ENCODE measurements at places on chromosomes 5 and 9.

DNA sequence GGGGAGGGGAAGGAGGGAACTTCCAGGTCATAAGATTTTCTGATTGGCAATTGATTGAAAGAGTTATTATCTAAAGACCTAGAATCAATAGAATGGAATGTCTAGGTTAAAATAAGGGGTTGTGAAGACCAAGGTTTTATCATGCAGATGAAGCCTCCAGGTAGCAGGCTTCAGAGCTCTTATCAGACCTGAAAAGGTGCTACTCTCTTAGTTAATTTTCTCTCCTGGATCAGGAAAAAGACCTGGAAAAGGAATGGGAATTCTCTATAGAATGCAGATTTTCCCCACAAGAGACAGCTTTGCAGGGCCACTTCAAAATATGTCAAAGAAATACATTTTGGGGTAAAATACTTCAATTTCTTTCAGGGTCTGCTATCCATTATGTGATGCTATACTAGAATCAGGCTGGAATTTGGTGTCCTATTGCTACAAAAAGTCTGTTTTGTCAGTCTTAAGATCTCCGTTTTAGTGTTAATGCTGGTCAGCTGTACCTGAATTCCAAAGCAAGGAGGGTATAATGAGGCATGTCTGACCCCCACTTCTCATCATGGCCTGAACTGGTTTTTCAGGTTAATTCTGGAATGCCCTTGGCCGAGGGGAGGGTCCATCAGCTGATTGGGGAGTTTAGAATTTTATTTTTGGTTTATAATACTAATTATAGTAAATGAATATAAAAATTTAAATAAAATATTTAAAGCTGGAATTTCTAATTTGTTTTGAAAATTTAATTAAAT lies 16.6 kb upstream of the STOM start:
- no peak for DNase-seq

- DNase-seq: no peak
Measured at GRCh38 chr5:113205323-113205722, 228.7 kb downstream of the DCP2 start.

- no peak for DNase-seq
Measured at GRCh38 chr5:106860398-106861044, 810.2 kb downstream of the EFNA5 start.

- no peak for DNase-seq
Measured at GRCh38 chr5:30768056-30768690, 425.3 kb upstream of the CDH6 start.

DNA sequence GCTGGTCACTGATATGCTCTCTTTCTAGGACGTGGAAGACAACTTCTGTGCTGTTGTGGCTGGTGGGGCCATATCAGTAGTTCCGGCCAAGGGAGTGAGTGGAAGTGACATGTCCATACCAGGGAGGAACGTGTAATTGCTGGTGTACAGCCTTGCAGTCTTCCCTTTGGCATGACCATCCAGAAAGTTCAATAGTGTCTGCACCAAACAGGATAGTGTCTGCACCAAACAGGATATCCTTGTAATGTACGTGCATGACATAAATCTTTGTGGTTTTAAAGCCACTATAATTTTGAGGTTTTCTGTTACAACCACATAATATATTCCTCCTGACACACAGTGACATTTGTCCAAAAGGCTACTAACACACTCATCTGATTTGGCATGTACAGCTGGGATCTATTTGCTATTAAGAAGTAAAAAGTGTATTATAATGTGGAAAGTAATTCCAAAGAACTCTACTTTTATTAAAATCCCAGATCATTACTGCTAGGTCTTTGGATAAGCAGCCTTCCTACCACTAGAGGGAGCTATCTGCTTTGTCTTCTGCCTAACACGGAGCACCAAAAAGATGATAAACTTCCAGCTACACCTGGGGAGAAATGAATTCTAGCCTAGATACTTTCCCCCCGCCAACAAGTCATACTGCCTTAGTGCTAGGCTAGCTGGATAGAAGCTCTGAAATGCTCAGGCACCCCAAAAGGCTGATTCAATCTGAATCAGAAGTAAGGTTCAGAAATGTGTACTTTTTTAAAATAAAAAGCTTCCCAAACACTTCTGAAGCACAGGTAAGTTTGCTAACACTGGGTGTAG lies 52.7 kb downstream of the RNF145 start:
- peak; percentile 59 for DNase-seq

DNA sequence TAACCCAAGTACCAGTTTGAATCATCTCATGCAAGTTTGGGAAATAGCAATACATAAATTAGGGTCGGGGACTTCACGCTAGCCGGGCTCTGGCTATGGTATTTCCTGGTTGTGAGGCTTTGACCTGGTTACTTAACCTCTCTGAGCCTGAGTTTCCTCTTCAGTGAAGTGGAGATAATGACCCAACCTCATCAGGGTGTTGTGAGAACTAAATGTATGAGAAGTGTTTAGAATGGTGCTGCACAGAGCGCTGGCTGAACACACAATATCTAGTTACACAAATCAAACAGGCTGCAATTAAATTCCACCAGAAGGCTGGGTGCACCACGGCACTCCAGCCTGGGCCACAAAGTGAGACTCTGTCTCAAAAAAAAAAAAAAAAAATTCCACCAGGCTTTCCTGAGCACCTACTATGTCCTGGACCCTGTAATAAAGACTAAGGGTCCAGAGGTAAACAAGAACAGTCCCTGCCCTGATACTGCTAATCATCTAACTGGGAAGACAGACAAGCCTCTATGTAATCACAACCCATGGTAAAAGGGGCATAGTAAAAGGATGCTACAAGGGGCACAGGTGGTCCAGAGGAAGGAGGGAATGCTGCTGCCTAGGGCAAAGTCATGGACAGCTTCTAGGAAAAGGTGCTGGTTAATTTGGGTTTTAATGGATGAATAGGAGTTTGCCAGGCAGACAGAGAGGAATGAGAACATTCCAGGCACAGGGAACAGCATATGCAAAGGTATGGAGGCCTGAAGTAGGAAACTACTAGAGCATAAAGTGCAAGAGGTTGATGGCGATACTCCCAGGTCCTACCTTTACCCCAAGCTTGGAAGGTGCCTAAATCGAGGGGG lies 27.7 kb downstream of the DUSP1 start:
- DNase-seq: no peak

DNA sequence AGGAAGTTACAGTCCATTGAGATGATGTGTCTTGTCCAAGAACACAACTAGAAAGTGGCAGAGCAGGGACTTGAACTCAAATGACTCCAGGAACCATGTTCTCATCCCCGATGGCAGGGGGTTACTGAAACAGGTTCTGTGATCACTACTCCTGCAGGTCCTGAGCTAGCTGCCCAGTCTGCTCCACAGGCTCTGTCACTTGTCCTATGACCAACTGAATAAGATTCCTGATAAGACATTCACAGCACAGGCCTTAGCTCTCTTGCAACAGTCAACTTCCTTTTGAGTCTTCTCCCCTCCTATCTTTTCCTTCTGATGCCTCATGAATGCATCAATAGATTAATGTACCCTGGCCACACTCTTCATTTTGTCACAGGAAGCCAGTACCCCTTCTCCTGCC lies 109.2 kb downstream of the SH3TC2 start:
- DNase-seq: no peak

GRCh38 chr9:83247732-83248131 lies 184.8 kb upstream of the RASEF start:
- DNase-seq: no peak
